ENCODE measurements at places on chromosomes 7 and 10.

DNA sequence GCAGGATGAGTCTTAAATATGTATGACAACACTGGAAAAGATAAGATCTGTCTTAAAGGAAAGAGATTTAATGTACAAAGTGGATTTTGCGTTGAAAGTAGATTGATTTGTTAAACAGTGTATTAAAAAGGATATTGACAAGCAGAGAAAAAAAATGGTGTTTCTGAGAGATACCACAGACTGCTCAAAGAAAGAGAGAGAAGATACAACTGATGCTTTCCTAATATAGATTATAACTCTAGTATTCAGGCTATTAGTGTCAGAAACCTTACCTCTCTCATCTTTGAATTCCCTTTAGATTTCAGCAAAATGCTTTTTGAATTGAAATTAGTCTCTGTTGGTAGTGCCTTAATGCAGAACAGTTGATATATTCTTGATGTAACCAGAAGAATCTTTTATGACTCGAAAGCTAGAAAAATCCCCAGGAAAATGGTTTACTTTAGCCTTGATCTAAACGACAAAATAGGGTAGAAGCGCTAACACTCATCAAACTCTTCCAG is 550.7 kb downstream of the INHBA start:
- ATAC-seq: no peak

GRCh38 chr7:153385502-153385901 is 626.0 kb downstream of the ACTR3B start:
- no peak for ATAC-seq

DNA sequence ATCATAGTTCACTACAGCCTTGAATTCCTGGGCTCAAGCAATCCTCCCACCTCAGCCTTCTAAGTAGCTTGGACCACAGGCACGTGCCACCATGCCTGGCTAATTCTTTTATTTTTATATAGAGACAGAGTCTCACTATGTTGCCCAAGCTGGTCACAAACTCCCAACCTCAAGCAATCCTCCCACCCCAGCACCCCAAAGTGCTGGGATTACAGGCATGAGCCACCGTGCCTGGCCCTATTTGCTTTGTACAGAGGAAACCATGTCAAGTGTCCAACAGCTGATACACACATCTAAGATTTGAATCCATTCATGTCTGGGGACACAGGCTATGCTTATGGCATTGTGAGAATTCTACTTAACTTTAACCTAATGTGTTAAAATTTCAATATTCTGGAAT is 29.9 kb upstream of the MPP7 start:
- ATAC-seq: no peak

- no peak for ATAC-seq
These were observed 7.8 kb upstream of the SFTPA1 start for GRCh38 chr10:79602953-79603352.

- ATAC-seq: no peak
These were observed 79.6 kb upstream of the EMX2 start for GRCh38 chr10:117462816-117463544.

GRCh38 chr10:107565014-107565413 is 400.5 kb upstream of the SORCS1 start:
- no peak for ATAC-seq

- no peak for ATAC-seq
These were observed 6.3 kb downstream of the WNT16 start for GRCh38 chr7:121334875-121335648.

- no peak for ATAC-seq
These were observed 20.6 kb upstream of the FKBP9 start for GRCh38 chr7:32936689-32937088.

- ATAC-seq: no peak
These were observed 93.6 kb upstream of the RSU1 start for GRCh38 chr10:16910793-16911164.

- ATAC-seq: no peak
These were observed 74.2 kb downstream of the EZH2 start for GRCh38 chr7:148809856-148810255.

- no peak for ATAC-seq
These were observed 170.2 kb upstream of the HABP2 start for GRCh38 chr10:113382691-113383090.

GRCh38 chr10:9951481-9952257 is 1066.0 kb upstream of the CELF2 start:
- ATAC-seq: no peak

GRCh38 chr10:113007343-113007771 is 57.3 kb downstream of the TCF7L2 start:
- ATAC-seq: no peak

GRCh38 chr10:68088740-68089139 is 13.7 kb upstream of the HERC4 start:
- ATAC-seq: no peak

- no peak for ATAC-seq
These were observed 74.4 kb upstream of the ZNRF2 start for GRCh38 chr7:30209951-30210350.

DNA sequence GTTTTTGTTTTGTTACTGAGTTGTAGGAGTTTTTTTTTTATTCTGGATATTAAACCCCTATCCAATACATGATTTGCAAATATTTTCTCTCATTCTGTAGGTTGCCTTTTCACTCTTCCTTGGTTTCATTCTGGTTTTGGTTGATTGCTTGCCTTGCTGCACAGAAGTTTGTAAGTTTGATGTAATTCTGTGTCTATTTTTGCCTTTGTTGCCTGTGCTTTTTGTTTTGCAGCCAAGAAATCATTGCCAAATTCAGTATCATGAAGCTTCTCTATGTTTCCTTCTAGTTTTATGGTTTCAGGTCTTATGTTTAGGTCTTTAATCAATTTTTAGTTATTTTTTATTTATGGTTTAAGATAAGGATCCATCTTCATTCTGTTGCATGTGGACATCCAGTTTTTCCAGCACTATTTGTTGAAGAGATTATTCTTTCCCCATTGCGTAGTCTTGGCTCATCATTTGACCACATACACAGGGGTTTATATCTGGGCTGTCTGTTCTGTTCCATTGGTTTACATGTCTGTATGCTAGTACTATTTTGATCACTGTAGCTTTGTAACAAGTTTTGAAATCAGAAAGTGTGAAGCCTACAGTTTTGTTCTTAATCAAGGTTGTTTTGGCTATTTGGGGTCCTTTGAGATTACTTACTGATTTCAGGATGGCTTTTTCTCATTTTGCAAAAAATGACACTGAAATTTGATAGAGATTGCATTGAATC is 26.4 kb downstream of the BMPR1A start:
- no peak for ATAC-seq

DNA sequence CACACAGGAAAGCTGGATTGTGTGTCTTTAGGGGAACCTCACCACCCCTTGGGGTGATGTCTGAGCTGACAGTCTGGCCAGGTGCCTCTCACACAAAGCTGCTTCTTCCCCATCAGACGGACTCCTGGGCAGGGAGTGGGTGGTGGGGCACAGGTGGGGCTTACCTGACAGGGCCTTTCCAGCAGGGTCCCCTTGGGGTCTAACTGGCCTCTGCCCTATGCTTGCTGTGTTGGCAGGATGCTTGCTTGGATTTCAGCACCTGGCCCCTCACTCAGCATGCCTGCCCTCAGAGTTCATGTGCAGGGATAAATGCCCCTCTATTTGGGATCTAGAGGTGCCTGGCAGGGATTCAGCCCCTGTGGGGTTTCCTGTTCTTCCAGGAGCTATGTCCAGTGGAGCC is 496.9 kb upstream of the ZMIZ1 start:
- ATAC-seq: no peak

DNA sequence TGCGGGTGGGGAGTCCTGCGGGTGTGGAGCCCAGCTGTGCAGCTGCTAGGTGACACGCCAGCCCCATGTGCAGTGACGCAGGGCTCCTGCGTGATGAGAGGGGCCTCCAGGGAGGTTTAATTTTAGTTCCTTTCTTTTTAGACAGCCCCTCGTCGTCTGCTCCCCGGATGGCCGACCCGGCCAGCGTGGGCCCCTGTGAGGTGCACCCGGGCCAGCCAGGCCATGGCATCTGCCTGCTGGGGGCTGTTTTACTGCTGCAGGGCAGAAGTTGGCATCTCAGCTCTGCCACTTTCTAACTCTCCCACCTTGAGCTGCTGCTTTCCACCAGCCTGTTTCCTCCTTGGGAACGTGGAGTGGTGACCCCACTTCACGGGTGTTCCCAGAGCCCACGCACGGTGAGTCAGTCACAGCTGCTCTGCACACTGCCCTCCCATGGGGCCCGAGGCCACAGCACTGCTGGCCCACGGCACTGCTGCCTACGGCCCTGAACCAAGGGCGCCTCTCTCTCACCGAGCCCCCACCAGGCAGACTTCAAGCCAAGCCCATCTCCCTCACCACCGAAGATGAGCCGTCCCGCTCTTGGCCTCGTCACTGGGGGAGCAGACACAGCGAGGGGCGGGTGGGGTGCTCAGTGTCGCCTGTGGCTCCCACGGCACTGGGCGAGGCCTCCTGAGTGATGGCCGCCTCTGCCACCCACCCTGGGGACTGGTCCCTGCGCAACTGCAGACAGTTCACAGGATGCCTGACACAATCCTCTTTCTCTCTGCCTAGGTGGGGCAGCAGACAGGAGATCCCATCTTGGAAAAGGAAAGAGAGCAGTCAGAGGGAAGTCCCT is 21.3 kb downstream of the CYP2W1 start:
- peak; percentile 83 for ATAC-seq

GRCh38 chr7:65722361-65722792 is 150.5 kb upstream of the VKORC1L1 start:
- no peak for ATAC-seq

DNA sequence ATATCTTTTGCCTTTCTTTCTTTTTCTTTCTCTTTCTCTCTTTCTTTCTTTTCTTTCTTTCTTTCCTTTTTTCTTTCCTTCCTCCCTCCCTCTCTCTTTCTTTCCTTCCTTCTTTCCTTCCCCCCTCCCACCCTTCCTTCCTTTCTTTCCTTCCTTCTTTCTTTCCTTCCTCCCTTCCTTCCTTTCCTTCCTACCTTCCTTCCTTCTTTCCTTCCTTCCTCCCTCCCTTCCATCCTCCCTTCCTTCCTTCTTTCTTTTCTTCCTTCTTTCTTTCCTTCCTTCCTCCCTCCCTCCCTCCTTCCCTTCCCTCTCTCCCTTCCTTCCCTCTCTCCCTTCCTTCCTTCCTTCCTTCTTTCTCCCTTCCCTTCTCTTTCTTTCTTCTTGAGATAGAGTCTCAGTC is 25.5 kb upstream of the CALN1 start:
- ATAC-seq: no peak

DNA sequence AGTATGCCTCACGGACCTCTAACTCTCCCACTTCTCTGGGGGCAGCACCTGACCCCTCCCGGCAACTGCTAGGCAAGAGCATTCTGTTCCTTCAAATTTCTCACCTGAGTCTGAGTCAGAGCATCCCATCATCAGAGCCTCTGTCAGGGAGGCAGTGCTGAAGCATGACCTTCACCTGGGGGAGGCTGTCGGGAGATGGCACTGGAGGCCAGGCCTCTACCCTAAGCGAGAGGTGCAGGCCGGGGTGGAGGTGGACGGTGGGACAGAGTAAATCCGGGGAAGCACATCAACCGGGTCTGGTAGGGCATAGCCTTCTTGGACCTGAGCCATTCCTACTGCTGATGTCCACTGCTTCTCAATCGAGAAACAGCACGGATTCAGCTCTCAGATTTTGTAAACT is 90.4 kb downstream of the SPAG6 start:
- ATAC-seq: no peak

- ATAC-seq: peak; percentile 2
These were observed 53.4 kb downstream of the TSPAN15 start for GRCh38 chr10:69504576-69505250.

DNA sequence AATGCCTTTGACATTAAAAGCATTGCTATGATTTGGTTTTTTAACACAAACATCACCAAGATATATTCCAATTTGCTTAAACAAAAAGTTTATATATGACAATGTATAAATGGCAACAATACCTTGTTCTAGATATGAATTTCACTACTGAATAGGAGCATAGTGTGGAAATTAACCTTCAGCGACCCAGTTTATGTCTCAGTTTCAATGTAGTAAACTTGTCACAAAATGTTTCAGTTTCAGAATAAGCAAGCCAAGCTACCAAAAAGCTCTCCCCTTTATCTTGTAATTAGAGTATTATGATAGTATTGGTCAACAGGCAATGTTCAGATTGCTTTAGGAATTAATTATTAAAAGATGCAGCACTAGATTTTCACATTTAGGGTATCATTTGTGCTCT is 99.6 kb upstream of the PCDH15 start:
- no peak for ATAC-seq

DNA sequence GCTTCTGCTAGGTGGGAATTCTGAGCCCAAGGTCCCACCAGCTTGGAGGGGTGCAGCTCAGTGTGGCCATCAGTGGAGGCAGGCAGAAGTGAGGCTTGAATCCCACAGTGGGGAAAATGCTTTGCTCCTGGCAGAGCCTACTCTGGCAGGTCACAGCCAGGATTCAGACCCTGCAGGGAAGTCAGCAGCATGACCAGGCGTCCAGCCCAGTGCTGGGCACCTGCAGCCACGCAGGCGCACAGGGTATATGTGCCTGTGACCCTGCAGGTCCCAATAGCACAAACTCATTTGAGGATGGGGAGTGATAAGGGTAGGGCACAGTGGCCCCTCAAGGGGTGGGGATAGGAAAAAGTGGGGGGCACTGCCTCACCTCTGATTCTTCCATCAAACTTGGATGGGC is 8.4 kb upstream of the AEBP1 start:
- ATAC-seq: no peak

DNA sequence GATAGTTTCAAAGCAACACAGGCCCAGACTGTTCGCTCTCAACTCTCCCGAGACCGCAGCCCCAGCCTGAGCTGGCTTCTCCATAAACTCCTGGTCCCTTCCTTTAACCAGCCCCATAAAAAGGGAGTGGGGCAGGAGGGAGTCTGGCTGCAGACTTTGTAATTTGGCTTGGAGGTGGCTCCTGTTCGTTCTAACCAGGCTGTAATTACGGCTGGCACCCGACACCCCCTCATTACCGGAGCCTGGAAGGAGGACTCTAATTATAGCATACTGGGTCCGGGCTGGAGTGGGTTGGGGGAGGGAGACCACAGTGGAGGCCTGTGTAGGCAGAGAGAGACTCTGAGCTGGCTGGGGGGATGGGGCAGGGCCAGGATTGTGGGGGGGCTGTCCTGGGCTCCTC is 49.7 kb downstream of the UNC5B start:
- ATAC-seq: no peak

DNA sequence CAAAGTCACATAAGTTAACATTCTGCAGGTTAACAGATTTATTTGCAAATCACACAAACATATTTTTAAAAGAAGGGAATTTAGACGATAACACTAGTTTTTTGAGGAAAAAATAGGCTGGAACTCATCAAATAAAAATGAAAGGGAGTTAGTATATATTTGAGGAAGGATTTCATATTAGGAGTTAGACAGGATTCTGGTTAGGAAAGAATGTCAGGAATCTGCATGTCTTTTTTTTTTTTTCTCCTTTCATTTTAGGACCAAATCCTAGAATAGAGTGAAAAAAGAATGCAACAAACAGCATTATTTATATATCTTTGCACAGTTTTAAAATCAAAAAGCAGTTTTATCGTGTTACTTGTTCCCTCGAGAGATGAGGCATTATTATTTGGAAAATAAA is 8.9 kb upstream of the TRDMT1 start:
- no peak for ATAC-seq
